ENCODE measurements at places on chromosomes 1 and 21. TPM values are rescaled to one million over a fixed set of nuclear protein-coding genes. Genes with fewer than 3 reads are reported as not detected.

DNA sequence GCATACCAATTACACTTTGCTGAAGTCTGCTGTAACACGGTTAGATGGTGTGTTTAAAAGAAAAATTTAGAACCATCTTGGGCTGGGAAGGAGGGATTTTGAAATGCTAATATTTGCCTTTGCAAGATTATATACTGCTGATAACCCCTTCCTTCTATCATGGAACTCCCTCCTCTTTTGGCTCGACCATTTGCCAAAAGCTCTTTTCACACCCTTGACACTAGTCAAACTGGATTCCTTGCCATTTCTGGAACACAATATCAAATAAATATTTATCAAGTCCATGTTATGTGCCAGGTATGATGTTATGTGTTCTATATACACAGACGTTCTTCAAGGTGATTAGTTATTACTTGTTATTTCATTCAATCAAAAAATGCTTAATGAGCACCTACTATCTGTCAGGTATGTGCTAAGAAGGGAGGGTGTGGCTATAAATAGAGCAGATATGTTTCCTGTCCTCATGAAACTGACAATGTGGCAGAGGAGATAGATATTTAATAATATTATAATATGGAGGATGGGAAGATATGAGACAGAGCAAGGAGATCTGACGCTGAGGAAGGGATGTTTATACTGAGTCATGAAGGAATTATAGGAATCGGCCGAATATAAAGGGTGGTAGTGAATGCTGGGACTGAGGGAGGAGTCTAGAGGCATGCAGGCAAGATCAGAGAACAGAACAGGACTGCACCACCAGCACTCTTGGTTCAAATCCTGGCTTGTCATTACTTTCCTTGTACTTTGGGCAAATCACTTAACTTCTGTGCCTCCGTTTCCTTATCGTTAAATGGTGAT lies 16.1 kb upstream of the XPR1 start:
- no peak for DNase-seq

- no peak for DNase-seq
Measured at GRCh38 chr1:221030990-221031389, 151.7 kb downstream of the HLX start.

Gene NBPF9
- polyA plus RNA-seq = 59.2 TPM

DNA sequence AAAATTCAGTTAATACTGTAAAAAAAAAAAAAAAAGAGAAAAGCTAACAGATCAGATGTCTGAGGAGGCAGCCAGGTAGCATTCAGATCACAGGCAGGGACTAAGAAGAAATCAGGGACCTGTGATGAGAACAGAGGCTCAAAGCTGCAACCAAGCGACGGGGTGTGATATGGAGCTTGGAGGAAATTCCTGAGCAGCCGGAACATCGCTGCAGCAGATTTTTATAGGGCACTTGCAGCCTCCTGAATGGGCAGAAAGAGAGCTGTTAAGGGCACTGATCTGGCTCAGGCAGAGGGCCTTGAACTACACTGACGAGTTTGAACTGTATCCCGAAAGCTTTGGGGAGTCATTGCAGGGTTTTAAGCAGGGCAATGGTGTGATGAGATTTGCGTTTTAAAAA lies 315.4 kb downstream of the ADGRL2 start:
- DNase-seq = no peak

- DNase-seq = no peak
Measured at GRCh38 chr1:247324204-247324787, 7.4 kb downstream of the ZNF496 start.

Gene FAM131C
- 1.8 TPM for polyA plus RNA-seq

GRCh38 chr1:38231941-38232340 lies 185.3 kb upstream of the POU3F1 start:
- no peak for DNase-seq

Gene LCE3E
- not detected for polyA plus RNA-seq

DNA sequence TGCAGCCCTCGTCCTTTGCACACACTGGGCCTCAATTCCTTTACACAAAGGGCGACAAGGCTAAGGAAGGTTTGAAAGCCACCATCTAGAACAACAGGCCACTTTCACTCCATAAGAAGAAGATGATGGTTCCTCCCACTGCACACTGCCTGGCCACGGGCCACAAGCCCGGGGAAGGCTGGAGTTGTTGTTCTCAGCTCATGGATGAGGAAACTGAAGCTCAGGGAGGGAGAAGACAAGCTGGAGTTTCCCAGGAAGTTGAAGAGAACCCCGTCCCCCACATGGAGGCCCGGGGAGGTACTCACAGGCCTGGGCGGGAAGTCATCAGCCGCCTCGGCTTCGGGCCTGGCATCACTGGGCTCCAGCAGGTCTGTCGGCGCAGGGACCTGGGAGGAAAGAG lies 24.6 kb upstream of the DDOST start:
- no peak for DNase-seq

- no peak for DNase-seq
Measured at GRCh38 chr21:27570306-27570868, 603.5 kb upstream of the ADAMTS5 start.

DNA sequence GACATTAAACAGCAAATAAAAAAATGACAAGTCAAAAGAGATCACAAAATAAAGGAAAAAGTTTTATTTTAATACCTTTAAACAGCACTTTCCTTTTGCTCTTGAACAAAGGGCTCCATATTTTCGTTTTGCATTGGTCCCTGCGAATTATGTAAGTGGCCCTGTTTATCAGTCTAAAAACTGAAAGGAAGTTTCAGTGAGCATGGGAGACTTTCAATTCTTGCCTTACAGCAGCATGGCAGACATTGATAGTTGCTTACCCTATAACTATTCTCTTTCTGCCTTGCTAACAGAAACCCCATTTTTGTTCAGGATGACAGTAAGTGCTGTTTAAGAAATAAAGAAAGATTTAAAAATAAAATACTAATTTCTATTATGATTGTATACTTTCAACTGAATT lies 5.2 kb upstream of the SH3GLB1 start:
- no peak for DNase-seq

- DNase-seq = no peak
Measured at GRCh38 chr1:175757381-175758015, 14.1 kb upstream of the TNR start.

DNA sequence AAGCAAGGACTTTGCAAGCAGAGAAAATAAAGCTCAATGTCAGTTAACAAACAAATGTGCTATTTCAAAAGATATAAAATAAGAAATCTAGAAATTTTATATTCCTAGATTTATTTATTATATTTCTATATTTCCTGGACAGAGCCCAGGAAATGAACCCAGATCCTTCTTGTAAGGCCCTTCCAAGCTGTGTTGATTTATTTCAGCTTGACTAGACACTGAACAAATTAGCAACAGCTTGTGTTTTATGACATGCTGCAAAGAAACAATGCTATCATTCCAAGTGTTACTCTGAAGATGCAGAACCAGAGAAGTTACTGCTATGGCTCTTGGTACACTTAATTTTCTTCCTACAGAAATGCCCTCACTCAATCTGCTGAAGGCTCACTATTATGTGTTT lies 6.2 kb downstream of the TGFBR3 start:
- no peak for DNase-seq

GRCh38 chr1:46437723-46438122 lies 43.6 kb downstream of the FAAH start:
- DNase-seq = no peak

GRCh38 chr1:38203441-38203840 lies 156.8 kb upstream of the POU3F1 start:
- no peak for DNase-seq

DNA sequence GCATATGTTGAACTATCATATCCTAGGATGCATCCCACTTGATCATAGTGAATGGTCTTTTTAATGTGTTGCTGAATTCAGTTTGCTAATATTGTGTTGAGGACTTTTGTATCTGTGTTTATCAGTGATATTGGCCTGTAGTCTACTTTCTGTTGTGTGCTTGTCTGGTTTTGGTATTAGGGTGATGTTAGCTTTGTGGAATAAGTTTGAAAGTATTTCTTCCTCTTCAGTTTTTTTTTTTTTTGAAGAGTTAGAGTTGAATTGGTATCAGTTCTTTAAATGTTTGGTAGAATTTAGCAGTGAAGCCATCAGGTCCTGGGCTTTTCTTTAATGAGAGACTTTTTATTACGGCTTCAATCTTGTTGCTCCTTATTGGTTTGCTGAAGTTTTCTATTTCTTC lies 162.3 kb downstream of the VAV3 start:
- no peak for DNase-seq

- DNase-seq = no peak
Measured at GRCh38 chr21:43827015-43827611, 37.7 kb downstream of the RRP1 start.

GRCh38 chr1:150820730-150821512 lies 12.9 kb upstream of the CTSK start:
- DNase-seq = no peak

Gene ADAM30
- polyA plus RNA-seq = not detected

DNA sequence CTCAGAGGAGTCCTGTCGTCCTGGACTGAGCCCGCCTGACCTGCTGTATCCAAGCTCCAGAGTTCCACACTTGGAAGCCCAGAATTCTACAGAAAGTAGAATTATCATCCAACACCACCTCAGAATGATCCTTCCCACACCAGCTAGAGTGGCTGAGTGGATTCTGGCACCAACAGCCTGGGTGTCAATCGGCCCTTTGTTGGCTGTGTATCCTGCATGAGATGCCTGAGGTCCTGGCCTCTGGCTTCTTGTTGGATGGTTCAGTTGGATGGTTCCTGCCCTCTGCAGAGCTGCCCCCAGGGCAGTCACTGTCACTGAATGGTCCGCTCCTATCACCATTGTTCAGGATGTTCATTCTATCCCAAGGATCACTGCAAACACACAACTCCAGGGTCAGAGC lies 49.8 kb downstream of the PGBD5 start:
- no peak for DNase-seq

Gene OR2G6
- polyA plus RNA-seq = not detected

DNA sequence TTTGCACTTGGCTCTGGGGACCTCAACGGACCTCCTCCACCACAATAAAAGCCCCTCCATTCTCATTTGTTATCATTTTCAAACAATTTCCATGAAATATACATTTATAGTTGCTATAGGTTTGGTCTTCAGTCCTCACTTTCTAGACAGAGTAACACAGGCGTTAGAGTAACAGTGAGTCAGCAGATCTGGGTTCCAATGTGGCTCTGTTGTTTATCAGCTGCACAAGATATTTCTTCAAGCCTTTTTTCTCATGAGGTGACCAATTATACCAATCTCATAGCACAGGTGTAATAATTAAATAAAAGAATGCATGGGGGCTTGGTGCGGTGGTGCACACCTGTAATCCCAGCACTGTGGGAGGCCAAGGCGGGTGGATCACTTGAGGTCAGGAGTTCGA lies 32.8 kb upstream of the PSMB2 start:
- no peak for DNase-seq

GRCh38 chr1:193676996-193677549 lies 490.7 kb upstream of the B3GALT2 start:
- no peak for DNase-seq

DNA sequence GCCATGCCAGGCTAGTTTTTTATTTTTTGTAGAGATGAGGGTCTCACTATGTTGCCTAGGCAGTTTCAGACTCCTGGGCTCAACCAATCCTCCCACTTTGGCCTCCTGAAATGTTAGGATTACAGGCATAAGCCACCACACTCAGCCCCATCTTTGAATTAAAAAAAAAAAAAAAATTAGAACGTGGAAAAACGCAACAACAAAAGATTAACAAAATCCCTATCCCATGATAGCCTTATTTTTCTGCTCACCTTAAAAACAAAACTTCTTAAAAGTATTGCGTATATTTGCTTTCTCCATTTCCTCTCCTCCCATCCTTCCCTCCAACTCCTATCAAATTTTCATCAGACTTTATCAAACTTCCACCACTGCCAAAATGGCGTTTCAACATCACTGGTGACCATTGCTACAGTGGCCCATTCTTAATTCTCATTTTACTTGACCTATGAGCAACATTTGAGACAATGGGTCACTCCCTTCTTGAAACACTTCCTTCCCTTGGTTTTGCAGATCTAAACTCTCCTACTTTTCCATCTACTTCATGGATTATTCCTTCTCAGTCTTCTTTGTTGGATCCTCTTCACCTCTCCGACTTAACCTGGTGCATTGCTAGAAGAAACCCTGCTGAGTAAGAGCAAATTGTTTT lies 579 bp upstream of the ZNF684 start:
- no peak for DNase-seq

Gene TMEM82
- polyA plus RNA-seq = 2.0 TPM

- DNase-seq = no peak
Measured at GRCh38 chr1:24386241-24386640, 27.3 kb downstream of the STPG1 start.

- no peak for DNase-seq
Measured at GRCh38 chr1:58443986-58444868, 102.3 kb downstream of the OMA1 start.

DNA sequence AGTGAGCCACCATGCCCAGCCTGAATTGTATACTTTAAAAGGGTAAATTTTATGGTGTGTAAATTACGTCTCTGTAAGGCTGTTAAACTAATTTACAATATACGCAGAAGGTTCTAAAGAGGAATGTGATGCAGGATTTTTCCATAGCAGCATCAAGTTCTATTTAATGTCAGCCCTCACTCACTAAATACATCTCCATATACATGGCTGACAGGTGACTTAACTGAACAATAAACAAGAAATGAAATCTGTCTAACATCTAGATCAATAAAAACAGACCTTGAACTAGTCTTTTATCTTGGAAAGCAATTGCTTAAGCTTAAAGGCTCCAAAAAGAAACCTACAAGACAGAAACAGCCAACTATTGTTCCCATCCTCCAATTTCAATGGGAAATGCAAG lies 121.5 kb upstream of the MAP1LC3C start:
- no peak for DNase-seq

Gene TENT5C
- polyA plus RNA-seq = 3.7 TPM

GRCh38 chr1:117209094-117209493 lies 1.6 kb downstream of the VTCN1 start:
- no peak for DNase-seq

DNA sequence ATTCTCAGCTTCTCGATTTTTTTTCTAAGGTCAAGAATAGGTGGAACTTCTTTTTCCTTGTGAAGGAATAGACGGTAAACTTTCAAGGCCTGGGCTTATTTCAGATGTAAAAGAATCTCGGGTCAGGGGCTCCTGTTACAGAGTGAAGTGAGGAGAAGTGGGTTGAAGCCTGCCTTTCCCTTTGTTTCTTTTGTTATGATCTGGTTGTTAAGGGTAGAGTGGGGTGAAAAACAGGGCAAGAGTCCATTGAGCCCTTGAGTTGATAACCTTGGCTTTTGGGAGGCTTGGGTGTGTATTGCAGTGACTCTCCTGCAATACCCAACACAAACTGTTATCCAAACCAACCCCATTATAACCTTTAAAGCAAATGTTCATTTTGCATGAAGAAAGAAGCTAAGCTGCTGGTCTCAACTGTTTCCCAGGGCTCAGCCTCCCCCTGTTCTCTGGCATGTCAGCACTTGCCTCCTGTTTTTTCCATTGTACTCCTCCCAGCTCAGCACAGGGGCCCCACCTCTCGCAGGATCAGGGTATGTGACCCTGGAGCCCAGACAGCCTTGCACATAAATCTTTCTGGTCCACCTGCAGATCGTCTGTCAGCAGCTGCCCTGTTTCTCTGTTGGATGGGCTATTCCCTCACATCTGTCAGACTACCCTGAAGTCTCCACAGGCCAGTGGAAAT lies 102.4 kb downstream of the CACHD1 start:
- DNase-seq = no peak

Data from left renal pelvis (tissue), 4 donors.